ENCODE measurements at places on chromosomes 3 and 15.

DNA sequence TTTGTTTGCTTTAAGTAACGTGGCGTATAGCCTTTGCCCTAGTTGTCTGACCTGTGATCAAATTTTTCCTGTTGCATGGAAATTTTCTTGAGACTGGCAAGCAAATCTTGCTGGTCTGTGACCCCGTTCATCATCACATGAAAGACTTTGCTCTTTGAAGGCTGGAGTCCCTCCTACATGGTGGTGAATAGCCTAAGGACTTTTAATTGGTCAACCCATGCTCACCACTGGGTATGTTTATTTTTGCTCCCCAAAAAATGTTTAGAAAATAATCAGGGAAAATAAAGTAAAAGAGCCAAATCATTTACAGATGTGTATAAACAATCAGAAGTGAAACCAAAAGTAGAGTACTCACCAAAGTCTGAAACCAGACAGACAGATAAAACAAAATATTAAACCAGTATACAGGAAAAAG is 1075.3 kb upstream of the ALCAM start:
- DNase-seq: no peak

DNA sequence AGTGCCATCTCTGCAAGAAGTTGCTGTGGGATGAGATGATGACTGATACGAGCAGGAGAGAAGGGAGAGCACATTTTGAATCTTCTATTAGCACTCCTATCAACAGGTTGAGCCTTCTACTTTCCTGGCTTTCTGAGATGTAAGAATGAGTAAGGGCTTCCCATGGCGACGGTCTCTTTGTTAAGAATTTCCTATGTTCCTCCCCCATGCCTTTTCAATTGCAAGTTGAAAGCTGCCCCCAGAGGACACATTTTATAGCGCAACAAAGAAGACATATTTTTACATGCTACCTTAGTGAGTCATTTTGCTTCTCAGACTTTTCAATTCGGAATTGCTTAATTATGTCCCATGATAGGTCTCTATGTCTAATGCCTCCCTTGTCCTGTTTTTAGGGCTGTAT is 71.3 kb upstream of the LRTM1 start:
- no peak for DNase-seq

DNA sequence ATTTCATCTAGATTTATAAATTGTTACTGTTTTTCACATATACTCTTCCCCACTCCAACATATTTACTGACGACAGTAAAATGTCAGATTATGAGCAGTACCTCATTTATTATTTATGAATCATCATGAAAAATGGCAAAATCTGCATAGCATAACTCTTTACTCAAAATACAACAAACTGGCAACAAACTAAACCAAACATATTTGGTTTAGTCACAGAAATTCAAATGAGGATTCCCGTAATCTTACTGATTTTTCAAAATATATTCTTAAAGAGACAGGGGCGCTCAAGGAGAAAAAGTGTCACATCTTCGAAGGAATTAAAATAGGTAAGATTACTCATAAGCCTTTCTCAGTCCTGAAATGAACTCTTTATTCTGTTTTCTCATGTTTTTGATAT is 3.0 kb upstream of the GPR87 start:
- no peak for DNase-seq

GRCh38 chr3:26428992-26429391 is 193.6 kb upstream of the LRRC3B start:
- DNase-seq: no peak

- no peak for DNase-seq
These were observed 1.3 kb downstream of the KLF15 start for GRCh38 chr3:126355777-126356372.

DNA sequence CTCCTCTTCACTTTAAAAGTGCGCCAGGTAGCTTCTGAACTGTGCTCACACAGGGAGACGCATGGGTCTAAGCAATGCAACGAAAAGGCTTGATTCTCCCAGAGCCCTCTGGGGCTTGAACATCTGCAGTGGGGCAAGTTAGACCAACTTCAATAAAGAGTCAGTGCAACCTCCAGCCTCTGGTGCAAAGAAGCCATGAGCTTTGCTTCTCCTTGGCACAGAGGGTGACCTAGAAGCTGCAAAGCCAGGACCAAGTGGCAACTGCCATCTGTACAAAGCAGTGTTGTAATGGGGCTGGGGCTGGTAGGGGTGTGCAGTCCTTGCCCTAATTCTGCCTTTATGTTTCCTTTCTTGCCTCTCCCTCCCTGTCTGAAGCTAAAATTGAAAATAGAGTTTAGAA is 219.0 kb upstream of the CD96 start:
- DNase-seq: no peak

Data from stimulated activated CD4-positive, alpha-beta T cell treated with anti-CD3 and anti-CD28 coated beads, Interleukin-4, amount 100 ng/mL, for 4 hours (primary cell).